ENCODE measurements at places on chromosomes 13 and 19.
A peak's percentile ranks its signal among the peaks of the same experiment; 100 is the strongest.

GRCh38 chr13:73687087-73687486 lies 447.1 kb downstream of the KLF12 start:
- DNase-seq = no peak

DNA sequence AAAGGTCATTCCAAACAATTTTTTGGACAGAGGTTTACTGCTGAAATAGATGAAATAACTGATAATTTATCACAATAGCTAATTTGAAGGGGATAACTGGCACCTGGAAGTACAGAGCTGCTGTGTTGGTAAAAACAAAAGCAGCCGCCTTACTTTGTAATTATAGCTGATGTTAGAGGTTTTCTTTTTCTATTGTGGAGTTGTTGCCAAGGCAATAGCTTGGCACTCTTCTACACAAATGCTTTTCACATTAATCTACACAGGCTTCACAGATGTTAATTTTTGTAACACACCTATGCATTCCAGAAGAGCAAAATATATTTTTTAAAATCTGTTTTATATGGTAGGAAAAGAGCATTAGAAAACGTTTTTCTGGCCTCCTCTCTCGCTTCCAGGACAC lies 56.9 kb downstream of the LACC1 start:
- DNase-seq = no peak

DNA sequence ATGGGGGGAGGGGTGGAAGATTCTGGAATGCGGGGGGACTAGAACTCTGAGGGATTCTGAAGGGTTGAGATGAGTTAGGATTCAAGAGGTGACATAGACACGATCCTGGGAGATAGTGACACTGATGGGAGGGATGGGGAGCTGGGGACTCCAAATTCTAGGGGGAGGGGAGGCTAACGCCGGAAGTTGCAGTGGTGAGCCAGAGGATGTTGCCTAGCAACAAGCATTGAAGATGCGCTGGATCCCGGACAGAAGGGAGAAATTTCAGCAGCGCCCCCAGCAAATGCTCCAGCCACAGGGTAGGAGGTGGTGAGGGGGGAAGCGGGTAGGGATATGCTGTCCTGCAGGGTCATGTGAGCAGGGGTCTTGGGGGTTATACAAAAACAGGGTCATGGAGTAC lies 6.9 kb upstream of the LTBP4 start:
- no peak for DNase-seq

- DNase-seq = no peak
These were observed 2.8 kb downstream of the N4BP2L1 start for GRCh38 chr13:32425158-32425557.

DNA sequence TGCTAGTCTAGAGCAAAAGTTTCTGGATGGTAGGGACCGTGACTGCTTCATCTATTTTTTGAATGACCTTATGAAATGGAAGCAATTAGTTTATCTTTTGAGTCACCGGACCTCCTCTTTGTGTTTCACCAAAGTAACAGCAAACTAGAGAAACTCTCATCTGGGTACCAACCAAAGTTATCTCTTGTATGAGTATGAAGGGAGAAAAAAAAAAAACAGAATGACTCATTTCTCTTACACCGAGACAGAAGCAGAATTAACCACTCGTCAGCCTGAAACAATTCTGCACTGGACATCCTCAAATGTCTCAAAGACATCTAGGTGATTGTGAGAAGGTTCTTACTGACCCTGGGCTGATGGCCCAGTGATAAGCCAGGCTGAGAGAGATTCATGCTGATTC lies 18.3 kb downstream of the ZNF100 start:
- no peak for DNase-seq

DNA sequence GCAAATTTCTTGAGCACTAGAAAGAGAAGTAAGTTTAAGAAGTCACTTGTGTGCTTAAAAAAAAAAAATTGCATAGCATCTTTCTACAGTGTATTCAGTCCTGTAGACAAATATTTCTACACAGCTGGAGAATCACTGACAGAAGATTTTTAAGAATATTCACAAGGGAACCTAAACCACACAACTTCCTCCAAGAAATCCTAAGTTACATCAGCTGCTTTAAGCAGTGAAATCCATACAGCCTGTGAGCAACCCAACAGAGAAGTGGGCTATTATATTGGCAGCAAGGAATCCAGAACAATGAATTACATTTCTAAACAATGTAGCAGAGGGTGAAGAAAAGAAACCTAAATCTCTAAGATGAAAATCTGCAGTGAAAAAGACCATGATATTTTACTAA lies 1.5 kb downstream of the DOCK9 start:
- DNase-seq = no peak

DNA sequence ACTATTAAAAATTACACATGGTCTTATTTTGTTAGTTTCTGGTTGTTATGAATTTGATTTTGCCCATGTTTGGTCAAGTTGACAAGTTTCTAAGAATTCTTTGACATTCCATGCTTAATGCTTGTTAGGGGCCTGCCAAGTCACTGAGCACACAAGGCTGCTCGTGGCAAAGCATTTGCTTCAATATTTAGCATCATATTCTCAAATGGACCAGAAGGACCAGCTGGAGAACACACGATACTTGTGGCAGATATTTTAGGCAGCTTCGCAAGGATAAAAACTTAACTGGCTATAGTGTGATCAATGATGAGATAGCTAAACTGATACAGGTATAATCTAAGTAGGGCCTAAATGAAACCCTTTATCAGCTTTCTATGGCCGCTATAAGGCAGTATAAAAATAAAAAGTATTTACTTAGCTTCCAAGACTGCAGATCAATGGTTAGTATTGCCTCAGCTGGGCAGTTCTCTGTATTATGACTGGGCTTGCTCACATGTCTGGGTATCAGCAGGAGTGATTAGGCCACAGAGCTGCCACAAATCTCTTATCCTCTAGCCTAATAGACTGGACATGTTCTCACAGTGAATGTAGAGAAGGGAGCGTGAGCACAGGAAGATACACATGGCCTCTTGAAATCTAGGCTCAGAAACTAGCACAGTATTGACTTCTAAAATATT lies 155.9 kb upstream of the SPRY2 start:
- DNase-seq = no peak

- no peak for DNase-seq
These were observed 47.1 kb upstream of the CNMD start for GRCh38 chr13:52786766-52787165.

DNA sequence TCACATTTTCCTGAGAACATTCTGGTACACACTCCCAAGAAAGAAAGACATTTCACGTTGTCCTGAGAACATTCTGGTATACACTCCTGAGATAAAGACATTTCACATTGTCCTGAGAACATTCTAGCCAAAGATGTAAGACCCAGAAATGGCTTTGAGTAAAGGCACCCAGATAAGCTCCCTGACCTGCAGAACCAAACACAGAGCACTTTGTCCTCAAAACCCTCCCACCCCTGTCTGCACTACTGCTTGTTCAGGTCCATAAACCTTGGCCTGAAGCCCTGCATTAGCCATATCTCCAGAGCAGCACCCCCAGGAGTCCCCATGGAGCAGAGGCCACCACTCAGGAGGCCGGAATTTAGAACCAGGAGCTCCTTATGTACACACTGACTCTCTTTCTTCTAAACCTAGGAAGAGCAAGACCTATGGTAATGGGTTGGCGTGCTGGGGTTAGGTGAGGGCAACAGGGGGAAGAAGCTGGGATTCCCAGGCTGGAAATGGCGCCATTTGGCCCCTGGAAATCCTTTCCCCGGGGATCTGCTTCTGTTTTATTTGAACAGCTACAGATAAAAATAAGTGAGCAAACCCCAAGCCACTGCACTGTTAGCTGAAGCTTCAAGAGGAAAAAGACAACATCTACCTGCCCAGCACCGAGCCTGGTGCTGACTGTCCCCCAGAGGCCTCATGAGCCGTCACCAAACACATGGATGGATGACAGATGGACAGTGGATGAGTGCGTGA lies 13.7 kb downstream of the GAS6 start:
- no peak for DNase-seq

- DNase-seq = no peak
These were observed 5.3 kb downstream of the ZNF85 start for GRCh38 chr19:20928371-20928770.

DNA sequence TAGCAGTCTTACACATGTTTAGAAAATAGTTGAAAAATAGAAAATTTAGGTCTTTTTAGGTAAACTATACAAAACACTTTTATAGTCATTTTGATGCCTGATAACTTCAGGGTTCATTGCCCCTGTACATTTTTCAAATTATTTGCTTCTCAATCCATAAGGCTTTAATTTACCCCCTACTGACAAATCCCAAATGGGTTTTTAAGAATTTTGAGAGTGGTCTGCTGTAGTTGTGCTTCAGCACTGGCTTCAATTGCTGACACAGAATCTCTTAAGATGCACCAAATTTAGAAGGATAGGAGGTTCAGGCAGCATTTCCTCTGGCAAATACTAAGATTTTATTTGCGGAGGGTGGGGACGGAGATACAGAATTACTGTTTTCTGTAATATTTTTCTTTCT lies 89.4 kb downstream of the PCCA start:
- no peak for DNase-seq

GRCh38 chr19:6100284-6100915 lies 9.9 kb downstream of the RFX2 start:
- DNase-seq = no peak

GRCh38 chr13:77696006-77696878 lies 1.2 kb upstream of the SLAIN1 start:
- DNase-seq = no peak

- no peak for DNase-seq
These were observed 33.9 kb downstream of the PCDH17 start for GRCh38 chr13:57665481-57665880.

DNA sequence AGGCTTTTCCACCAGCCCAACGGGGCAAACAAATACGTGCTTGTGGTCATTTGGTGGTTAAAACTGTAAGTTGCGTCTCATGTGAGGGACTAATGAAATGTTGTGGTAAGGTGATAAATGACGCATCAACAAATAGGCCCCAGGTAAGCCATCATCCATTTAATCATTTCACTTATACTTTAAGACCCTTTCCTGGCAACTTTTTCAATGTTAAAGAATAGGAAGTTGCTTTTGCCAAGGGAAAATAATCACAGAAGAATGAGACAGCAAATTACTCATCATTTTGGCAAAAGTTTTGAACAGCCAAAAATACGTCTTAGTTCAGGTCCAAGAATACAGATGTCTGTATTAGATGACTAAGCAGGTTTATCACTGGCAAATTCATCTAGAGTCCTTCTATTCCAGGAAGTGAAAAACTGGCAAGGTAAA lies 660.4 kb downstream of the SLITRK1 start:
- no peak for DNase-seq

- DNase-seq = no peak
These were observed 56.5 kb downstream of the DCLK1 start for GRCh38 chr13:36074659-36075058.

DNA sequence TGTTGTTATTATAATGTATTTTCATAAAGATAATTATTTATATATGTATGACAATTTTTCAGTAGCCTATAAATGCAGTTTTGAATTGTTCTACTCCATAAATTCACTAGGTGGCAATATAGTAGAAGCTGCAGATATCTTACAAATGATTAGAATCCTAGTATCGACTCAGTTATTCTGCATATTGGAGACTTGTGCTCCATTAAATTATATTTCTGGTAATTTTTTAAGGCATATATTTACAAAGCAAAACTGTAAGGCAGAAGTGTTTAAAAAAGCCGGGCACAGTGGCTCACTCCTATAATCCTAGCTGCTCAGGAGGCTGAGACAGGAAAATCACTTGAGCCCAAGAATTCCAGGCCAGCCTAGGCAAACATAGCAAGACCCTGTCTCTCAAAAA lies 58.7 kb downstream of the DPY19L3 start:
- no peak for DNase-seq

DNA sequence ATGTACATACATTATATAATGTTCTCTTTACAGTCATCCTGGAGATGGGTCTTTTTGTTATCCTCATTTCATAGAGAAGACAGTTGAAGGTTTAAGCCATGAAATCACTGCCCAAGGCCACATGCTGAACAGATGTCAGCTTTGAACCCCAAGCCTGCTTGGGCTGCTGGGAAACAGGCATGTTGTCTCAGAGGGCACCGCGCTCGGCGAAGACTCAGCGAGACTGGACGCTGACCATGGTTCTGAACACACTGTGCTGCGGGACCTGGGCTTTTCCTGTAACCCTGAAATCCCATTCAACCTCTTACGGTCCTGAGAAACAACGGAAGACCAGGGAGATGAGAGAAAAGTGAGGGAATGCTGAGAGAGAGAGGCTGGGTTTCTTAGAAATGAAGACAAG lies 27.3 kb downstream of the LRFN3 start:
- no peak for DNase-seq

DNA sequence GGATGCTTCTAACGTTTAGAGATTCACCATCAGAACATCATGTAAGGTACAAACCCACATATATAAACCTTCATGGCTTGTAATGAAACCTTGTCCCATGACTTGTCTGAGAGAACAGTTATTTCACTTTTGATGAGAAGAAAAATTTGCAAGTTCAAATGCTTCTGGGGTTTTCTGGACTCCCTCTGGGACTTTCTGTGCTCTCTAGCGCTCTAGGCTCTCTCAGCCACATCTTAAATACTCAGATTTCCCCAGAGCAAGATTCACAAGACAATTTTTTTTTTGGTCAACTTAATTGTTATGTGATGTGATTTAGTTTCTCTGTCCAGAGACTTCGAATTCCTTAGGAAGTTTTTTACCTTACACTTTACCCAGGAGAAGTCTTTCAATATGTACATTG lies 282.8 kb upstream of the EDNRB start:
- DNase-seq = no peak

- DNase-seq = no peak
These were observed 44.3 kb upstream of the F7 start for GRCh38 chr13:113061271-113061625.

GRCh38 chr13:66958611-66959010 lies 271.5 kb downstream of the PCDH9 start:
- no peak for DNase-seq

GRCh38 chr19:46678110-46678732 lies 17.2 kb upstream of the DACT3 start:
- peak; percentile 10 for DNase-seq

GRCh38 chr13:110233951-110234280 lies 73.0 kb downstream of the COL4A1 start:
- DNase-seq = no peak

GRCh38 chr19:7916103-7916954 lies 1.7 kb downstream of the TGFBR3L start:
- DNase-seq = no peak

DNA sequence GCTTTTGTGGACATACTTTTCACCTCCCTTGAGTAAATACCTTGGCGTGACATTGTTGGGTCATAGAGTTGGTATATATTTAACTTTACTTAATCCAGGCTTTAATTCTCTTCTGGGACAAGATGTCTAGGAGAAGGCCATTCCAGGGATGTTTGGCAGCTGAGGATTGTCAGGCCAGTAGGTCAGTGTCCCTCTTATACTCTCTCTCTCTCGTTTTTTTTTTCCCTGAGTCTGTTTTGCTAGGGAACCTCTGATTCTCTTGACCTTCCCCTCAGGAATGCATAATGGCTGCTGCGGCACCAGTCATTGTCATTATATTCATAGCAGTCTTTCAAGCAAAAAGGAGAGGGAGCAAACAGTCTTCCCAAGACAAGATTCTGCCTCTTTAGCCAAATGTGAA lies 48.8 kb downstream of the BICRA start:
- DNase-seq = no peak

- DNase-seq = peak; percentile 75
These were observed at the start of gene PPP1R37 for GRCh38 chr19:45092747-45093678. PPP1R37 (plus strand) TSS chr19:45093179; CDS start chr19:45093326, 147 bp downstream.
